ENCODE measurements at places on chromosomes 3 and 15. TPM values are rescaled to one million over a fixed set of nuclear protein-coding genes. Genes with fewer than 3 reads are reported as not detected.

GRCh38 chr3:188431553-188431952, 277.6 kb downstream of the LPP start:
- no peak for DNase-seq

- DNase-seq = no peak
These were observed 22.2 kb downstream of the STRIT1 start for GRCh38 chr3:155271343-155271613.

The PTPN23 gene
- 36.2 TPM for polyA plus RNA-seq

DNA sequence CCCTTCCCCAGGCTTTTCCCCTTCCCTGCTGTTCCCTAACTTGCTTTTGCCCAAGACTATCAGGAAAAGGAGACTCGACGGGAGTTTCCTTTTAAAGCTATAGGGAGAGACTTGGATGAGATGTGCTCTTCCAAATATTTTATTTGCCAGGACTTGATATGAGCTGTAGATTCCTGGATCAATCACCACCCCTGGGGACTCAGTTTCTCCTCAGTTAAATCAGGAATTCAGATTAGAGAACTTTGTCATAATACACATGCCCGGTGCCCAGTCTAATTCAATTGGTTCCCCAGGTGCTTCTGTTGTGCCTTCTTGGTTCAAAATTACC, 46.6 kb downstream of the SMAD6 start:
- no peak for DNase-seq

The GABRG3 gene
- polyA plus RNA-seq = 1.4 TPM

The ROPN1 gene
- polyA plus RNA-seq = 0.12 TPM

GRCh38 chr15:92159906-92160841, 233.5 kb upstream of the ST8SIA2 start:
- DNase-seq = no peak

The ATP13A5 gene
- polyA plus RNA-seq = not detected

- no peak for DNase-seq
These were observed 114.3 kb downstream of the TGFBR2 start for GRCh38 chr3:30720586-30721313.

DNA sequence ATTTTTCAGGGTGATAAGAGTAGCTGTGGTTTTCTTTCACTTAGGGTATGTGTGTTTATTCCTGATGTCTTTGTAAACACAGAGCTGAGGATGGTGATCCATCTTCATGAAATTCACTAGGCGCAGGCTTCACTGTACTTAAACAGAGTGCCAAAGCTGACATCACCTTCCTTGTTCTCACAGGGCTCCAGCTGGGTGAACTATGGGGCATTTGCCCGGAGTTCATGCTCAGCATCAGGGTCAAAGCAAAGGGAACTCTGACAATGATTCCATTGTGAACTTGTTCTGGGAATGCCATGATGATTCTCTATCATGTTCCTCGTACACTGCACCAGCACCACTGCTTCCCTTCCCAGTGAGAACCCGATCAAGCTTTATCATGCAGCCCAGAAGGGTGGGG, 184.8 kb upstream of the P2RY1 start:
- DNase-seq = no peak

The HMG20A gene
- polyA plus RNA-seq = 69.7 TPM

GRCh38 chr3:170751083-170751898, 118.7 kb downstream of the RPL22L1 start:
- no peak for DNase-seq

GRCh38 chr15:96047255-96047931, 283.1 kb upstream of the NR2F2 start:
- DNase-seq = no peak

DNA sequence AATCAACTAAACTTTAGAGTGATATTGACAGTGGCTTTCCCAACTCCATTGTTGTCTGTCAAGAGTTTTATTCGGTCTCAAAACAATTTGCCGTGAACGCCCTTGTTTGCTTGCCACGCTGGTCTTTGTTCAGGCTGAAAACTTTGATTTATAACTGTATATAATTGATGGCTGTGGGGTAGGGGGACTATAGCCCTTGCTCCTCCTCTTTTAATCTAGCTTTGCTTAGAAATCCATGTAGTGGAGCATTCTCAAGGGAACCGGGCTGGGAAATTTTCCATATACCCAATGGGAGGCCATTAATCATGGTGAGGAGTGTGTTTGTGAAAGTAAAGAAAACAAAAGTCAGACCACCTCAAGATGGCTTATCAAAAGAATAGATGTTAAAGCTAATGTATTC, 339.8 kb upstream of the RARB start:
- no peak for DNase-seq

- DNase-seq = peak; percentile 29
These were observed at the start of gene GADL1 for GRCh38 chr3:30894521-30895251. Gene GADL1 (minus strand): TSS chr3:30894661. CDS start chr3:30894614, 47 bp downstream.

- DNase-seq = no peak
These were observed 77.4 kb upstream of the SLCO3A1 start for GRCh38 chr15:91776104-91776503.

The ADAMTS7 gene
- polyA plus RNA-seq = 33.2 TPM

DNA sequence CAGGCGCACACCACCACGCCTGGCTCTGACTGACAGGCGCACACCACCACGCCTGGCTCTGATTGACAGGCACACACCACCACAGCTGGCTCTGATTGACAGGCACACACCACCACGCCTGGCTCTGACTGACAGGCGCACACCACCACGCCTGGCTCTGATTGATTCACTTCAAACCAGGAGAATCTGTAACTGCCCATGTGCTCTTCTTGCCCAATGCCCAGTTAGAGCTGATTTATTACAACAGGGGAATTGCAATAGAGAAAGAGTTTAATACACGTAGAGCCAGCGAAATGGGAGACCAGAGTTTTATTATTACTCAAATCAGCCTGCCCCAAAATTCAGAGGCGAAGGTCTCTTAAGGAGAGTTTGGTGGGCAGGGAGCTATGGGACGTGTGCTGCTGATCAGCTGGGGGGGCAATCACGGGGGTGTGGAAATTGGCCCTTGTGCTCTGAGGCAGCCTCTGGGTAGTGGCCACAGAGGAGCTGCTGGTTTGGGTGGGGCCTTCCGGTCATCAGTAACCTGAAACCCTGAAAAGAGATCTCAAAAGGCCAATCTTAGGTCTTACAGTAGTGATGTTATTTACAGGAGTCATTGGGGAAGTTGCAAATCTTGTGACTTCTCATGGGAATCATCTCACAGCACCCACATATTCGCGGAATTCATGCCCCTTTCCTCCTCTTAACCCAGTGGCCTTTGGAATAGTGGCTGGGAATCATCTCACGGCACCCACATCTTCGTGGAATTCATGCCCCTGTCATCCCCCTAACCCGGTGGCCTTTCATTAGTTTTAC, 63.8 kb upstream of the TFRC start:
- DNase-seq = no peak

- DNase-seq = no peak
These were observed 11.8 kb upstream of the SLC2A2 start for GRCh38 chr3:171038342-171038741.

- no peak for DNase-seq
These were observed 32.1 kb upstream of the TMEM207 start for GRCh38 chr3:190481779-190482178.

The FAM3D gene
- not detected for polyA plus RNA-seq

The AGTR1 gene
- 23.9 TPM for polyA plus RNA-seq

- DNase-seq = no peak
These were observed 45.8 kb downstream of the ADPGK start for GRCh38 chr15:72737723-72738122.

DNA sequence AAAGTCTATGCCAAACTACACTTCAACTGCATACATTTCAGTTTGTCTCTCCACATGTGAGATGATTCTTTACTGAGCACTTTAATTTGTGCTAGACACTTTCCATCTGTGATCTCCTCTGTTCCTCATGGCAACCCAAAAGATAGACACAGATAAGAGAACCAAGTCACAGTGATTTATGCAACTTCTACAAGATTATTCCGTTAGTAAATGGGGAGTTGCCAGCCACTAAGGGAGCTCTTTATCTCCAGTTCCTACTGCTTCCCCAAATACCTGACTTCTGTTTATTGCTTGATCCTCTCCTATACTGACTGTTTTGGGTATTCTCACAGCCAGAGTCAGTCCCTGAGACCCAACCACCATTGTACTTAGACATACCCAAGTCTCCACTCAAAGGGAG, 24.1 kb upstream of the AKAP13 start:
- DNase-seq = no peak

The CCR3 gene
- polyA plus RNA-seq = not detected

The HRH1 gene
- polyA plus RNA-seq = 1.5 TPM

DNA sequence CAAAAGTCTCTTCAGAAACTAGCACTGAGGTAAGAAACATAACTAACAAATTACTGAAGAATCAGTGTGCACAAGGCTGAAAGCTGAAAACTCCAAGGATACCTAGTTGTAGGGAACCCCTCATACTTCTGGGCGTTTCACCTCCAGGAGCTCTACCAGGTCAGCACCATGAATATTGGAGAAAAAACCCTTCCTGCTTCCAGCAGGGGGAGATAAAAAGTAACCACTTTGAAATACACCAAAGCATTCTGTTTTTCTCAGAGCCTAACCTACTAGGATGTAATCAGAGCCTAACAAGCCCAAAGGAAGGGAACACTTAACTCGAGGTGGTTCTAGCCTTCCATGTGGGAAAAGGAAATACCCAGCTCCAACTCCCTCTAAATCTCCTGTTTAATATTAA, 175.8 kb upstream of the MME start:
- no peak for DNase-seq

The GNAT1 gene
- not detected for polyA plus RNA-seq

DNA sequence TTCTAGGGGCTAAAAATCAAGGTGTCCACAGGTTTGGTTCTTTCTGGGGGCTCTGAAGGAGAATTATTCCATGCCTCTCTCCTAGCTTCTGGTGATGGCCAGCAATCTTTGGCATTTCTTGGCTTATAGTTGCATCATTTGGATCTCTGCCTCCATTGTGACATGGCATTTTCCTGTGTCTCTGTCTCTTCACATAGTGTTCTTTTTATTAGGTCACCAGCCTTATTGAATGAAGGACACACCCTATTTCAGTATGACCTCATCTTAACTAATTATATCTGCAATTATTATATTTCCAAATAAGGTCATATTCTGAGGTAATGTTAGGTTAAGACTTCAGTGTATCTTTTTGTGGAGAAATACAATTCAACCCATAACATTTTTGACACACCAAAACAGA, 3.2 kb upstream of the GBE1 start:
- no peak for DNase-seq

The WNT5A gene
- polyA plus RNA-seq = 42.1 TPM

The CFAP100 gene
- polyA plus RNA-seq = 3.0 TPM

DNA sequence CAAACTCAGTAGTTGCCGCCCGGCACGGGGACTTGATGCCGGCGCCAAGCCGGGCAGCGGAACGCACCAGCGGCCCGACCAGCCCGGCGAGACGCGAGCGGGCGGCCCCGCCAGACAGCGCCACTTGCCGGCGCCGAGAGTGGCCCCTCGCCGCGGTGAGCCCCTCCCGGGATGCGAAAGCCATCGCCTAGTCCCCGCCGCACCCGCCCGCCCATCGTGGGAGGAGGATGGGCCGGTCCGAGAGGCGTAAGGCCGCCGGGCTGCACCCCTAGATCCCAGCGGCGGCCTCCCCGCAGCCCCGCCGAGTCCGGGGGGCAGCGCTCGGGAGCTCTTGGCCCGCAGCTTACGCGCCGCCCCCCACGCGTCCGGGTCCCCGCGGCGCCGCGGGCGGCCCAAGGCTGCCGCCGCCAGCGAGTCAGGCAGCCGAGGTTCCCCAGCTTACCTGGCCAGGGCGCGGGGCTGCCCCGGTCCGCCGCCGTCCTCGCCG, 609 bp downstream of the GOLGA8A start:
- DNase-seq = no peak

The IL17RD gene
- 43.1 TPM for polyA plus RNA-seq

The TMC3 gene
- polyA plus RNA-seq = 0.17 TPM

- DNase-seq = no peak
These were observed 909.2 kb downstream of the NSUN3 start for GRCh38 chr3:94972066-94972465.

The SLC51A gene
- polyA plus RNA-seq = 10.3 TPM

GRCh38 chr3:49790626-49791411, 4.5 kb upstream of the IP6K1 start:
- DNase-seq = no peak

DNA sequence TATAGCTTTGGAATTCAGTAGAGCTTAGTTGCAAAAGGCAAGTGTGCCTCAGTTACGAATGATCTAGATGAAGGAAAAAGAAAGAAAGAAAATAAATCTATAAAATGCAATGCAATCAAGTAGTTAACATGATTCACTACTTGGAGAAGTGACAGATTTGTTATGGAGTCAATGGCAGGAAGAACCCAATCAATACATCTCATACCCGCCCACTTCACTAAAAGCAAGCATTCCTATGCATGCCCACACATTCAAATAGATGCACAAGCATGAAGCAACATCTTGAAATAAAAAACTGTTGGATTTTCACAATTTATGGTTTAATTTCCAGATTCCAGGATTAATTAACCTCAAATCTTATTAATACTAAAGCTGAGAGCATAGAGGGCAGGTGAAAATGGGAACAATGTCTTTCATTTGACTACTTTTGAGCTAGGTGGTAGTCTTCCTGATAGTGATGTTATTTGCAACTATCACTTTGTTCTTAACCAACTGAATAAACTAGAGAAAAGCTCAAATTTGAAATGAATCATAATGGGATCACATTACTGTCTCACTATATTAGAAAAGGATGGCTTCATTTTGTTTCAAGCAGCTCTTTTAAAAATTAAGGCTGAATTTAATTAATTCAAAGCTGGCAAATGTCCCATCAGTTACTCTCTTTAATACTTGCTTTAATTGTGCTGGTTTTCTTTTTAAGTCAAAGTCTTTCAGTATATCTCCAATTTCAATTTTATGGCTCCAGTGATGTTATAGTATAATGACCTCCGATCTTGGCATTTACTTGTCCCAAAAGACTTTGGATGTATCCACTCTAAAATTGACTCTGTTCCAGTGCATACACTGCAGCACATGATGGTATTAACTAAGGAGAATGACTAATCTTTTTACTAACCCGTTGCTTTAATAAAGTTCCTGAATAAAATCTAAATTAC, 46.7 kb upstream of the CCDC50 start:
- no peak for DNase-seq

GRCh38 chr3:119636249-119636648, 24.1 kb downstream of the POPDC2 start:
- DNase-seq = no peak

The AMIGO3 gene
- 2.5 TPM for polyA plus RNA-seq

DNA sequence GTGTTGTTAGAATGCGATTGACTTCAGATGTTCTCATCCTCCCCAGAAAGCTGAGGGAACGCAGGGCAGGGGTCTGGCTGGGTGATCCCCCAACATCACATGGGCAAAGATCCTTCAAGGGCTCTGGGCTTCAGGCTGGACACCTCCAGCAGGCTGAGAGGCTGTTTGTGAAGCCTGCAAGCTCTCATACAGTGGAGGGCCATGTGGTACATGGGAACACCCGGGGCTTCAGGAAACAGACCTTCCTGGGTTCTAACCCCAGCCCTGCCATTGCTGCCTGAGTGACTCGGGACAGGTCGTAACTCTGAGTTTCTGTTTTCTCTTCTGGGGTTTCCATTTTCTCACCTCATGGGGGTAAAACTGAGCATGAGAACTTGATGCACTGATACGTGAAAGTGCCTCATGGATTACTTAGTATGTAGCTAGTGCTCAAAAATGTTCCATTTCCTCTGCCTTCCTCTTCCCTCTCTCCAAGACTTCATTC, 81.2 kb downstream of the TLE3 start:
- no peak for DNase-seq

GRCh38 chr3:137134431-137134830, 176.6 kb downstream of the IL20RB start:
- DNase-seq = no peak
